ENCODE measurements at places on chromosomes 16 and 17.

GRCh38 chr16:56777482-56777881 is 47.6 kb downstream of the NUP93 start:
- DNase-seq = no peak

GRCh38 chr16:31083081-31083480 is 5.7 kb downstream of the PRSS53 start:
- DNase-seq = no peak

DNA sequence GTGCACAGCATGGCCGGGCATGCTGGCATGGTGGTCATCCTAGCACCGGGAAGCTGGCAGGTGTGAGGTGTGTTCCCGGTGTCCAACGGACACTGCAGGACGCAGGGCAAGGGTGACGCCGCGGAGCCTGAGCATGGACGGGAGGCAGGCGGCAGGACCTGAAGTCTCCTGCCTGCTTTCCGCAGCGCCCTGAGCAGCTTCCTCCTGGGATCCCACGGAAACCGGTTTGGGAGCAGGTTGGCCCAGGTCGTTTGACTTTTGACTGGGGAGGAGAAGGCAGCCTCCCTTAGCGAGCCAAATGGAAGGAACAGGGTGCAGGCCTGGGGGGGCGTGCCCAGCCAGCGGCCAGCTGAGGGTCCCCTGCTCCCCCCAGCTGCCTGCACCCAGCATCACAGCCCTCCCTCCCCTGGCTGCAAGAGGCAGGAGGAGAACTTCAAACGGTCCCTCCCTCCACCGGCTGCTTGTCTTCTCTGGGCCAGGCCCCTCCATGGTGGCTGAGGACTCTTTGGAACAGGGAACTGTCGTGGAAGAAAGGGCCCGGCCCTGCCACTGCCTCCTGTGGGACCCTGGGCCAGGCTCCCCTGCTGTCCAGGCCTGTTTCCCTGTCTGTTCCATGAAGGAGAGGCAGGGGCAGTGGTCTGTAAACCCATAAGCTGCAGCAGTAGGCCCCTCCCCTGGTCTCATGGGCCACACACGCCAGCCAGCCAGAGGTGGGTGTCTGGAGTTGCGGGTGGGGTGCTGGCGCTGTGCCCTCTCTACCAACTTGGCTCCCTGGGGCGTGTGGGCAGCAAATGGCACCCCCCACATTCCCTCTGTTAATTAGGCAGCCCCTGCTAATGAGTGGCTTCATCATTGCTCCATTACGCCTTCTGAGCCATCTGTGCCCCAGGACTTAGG is 7.8 kb upstream of the ADGRG1 start:
- DNase-seq = no peak

- no peak for DNase-seq
Measured at GRCh38 chr17:17752821-17753321, 71.6 kb downstream of the RAI1 start.

GRCh38 chr17:7444682-7445618 is at the start of gene CHRNB1:
Gene CHRNB1 (plus strand): TSS chr17:7445061. CDS start chr17:7445128, 67 bp downstream.
- peak; percentile 61 for DNase-seq

DNA sequence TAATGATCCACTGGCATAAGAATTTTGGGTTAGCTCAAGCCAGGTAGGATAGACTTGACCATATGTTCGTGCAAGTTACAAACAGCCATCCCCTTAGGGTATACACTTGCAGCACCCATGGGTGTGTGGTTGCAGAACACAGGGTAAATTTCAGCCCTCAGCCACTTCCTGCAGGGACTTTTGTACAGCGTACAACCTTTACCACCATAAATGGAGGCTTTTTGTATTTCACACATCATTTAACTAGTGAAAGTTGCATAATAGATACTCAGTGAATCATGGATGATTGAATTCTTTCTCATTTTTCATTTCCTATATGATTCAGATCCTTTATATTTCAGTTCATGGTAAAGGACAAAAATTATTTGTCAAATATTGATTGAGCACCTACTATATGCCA is 473.9 kb downstream of the CDH13 start:
- peak; percentile 26 for DNase-seq

GRCh38 chr16:67490335-67491096 is 7.2 kb upstream of the AGRP start:
- DNase-seq = no peak

DNA sequence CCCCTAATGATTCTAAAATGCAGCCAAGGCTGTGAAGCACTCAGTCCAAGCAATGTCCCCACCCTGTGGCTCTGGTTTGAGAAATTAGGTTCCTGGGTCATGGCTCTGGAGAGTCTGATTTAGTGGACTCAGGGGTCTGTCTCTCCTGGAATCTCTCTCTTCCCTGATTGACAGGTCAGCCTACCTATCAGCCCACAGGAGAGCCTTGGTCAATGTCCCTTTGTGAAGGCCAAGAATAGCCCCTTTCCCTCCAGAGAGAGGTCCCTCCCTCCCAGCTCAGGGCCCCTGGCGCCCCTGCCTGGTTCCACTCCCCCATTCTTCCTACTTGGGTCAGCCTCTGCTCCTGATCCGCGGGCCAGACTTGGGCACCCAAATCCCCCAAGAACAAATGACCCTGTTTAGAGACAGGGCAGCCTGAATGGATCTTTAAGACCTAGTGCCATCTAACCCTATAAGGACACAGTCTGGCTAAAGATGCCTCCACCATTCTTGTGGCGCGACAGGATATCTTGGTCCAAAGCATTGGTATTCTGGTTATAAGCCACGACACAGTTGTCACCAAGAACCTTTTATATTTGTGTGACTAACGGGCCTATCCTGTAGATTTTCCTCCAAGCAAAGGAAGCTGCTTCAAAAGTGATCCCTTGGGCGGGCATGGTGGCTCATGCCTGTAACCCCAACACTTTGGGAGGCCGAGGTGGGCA is 38.3 kb upstream of the PRSS54 start:
- peak; percentile 12 for DNase-seq

DNA sequence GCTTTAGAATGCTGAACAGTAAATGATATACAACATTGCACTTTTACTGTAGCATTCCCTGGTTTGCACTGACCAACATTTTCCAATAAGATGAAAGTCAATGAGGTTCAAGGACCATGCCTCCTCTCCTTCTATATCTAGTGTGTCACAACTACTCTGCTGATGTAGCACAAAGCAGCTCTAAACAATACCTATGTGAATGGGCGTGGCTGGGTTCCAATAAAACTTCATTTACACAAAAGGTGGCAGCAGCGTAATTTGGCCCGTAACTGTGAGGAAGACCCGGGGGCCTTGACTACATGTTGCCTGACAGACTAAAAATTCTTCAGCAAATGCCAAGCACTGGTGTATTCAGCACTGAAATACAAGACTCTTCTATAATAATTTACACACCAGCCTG is 6.5 kb downstream of the SRP68 start:
- no peak for DNase-seq

DNA sequence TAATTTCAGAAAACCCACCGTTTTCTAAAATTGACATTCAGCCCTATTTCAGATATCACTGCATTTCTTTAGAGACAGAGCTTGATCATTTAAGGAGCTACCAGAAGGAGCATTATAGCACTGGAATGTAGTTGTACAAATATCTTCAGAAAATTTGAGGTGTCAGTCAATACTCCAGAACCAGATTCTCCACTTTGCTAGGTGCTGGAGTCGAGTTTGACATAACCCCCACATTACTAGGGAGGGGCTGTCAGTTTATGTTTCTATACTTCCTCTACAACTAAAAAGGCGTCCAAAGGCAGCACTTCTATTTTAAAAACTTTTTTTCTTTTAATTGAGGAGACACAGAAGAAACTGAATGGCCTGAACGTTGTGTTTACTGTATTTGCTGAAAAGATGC is 892 bp upstream of the KIAA0513 start:
- DNase-seq = no peak

DNA sequence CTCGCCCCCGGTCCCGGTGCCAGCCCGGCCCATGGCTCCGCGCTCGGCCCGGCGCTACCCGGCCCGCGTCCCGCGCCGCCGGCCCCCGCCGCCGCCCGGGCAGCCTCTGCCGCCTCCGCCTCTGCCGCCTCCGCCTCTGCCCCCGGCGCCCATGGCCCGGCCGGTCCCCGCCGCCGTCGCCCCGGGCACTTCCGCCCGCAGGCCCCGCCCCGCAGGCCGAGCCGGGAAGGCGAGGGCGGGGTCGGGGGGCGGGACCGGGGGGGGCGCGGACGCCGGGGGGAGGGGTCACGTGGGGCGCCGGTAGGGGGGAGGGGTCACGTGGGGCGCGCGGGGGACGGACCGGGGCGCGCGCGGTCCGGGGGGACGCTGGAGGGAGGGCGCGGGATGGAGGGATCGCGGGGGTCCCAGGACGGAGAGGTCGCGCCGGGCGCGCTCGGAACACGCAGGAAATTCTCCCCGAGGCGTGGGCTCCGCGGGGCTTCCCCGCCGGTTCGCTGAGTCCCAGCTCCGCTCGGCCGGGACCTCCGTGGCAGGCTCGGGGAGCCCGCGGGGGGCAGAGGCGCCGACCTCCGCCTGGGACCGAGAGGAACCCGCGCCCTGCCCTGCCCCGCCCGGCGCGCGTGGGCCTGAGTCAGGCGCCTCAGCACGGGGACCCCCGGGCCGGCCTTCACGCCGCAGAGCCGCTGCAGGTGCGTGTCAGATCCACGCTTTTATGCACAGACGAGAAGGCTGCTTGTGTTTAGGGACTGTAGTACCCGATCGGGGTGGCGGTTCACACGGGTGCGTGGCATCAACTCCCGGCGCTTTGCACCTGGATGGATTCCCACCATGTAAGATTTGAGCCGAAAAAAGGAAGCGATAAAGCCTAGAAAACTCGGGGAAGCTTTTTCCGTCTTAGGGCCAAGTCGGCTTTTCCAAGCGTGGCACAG is at the start of gene PGAP6:
TSS of gene PGAP6 (minus strand) at position 190 of the 929 bp plus-strand sequence. CDS start at position 33, 157 bp downstream.
- peak; percentile 34 for DNase-seq

- DNase-seq = no peak
Measured at GRCh38 chr17:45101546-45101882, 30.8 kb downstream of the PLCD3 start.

DNA sequence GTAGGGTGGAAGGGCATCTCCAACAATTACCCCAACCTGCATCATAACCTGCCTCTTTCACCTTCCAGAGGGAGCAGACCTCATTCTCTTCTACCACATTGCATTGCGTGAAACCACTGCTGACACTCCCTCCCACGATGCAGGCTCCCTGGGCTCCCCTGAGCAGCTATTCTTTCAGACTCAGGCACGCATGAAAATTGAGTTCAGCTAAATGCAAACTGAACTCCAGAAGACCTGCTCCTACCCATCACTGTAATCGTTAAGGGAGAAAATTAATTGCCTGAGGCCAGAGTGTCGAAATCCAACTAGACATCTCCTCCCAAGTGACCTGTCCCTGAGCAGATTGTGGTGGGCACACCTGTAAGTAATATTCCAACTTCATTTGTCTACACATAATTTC is 186.0 kb downstream of the GRIN2A start:
- DNase-seq = peak; percentile 58

GRCh38 chr17:13640551-13640950 is 38.8 kb upstream of the HS3ST3A1 start:
- DNase-seq = no peak

- peak; percentile 40 for DNase-seq
Measured at GRCh38 chr17:46865100-46865499, 13.7 kb downstream of the WNT9B start.

DNA sequence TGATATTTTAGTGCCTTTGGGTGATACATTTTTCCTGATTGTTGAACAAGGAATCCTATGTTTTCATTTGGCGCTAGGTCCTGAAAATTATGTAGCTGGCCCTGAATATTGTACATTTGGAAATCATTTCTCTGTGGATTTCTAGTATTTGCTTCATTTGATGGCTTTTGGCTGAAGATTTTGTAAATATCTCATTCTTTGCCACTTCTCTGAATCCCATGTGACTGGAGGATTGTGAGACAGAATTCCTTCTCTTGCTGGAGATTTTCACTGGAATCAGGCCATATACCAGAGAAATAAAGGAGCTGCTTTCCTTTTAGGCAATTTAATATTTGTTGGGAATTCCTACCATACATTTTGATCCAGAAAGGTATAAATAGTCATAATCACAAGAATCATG is 8.6 kb downstream of the KRT28 start:
- no peak for DNase-seq

DNA sequence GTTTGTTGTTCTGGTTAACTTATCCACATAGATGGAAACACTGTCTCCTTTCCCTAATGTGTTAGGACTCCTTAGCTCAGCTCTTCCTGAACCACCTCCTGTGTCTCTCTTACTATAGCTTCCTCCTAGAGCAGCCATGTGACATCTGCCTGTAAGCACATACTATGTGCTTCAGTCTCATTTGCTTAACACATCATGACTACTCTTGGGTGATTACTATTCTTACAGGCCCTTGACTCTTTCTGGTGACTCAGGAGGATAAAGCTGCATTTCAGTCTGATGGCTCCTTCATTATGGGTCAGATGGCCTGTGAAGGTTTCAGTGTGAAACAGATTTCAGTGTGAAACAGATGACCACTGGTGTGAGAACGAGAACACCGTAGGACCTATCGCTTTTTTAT is 320 bp upstream of the KRTAP4-2 start:
- DNase-seq = peak; percentile 48

- peak; percentile 65 for DNase-seq
Measured at GRCh38 chr17:2084766-2085647, 30.1 kb downstream of the HIC1 start.

DNA sequence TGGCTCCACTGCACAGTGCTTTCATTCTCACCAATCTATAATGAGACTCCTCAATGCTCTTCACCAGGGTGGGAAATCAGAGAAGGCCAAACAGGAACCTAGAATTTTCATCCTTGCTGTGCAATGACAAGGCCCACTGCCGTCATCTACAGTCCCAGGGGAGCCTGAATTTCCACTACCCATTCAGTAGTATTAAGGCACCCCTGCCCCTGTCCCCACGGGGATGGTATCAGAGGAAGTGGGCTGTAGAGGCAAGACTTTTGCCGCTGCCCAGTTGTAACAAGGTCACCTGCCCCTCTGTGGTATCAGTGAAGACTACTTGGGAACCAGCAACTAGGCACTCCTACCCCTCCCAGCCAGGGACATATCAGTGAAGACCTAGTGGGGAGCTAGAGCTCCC is 104.5 kb downstream of the C16orf78 start:
- no peak for DNase-seq

DNA sequence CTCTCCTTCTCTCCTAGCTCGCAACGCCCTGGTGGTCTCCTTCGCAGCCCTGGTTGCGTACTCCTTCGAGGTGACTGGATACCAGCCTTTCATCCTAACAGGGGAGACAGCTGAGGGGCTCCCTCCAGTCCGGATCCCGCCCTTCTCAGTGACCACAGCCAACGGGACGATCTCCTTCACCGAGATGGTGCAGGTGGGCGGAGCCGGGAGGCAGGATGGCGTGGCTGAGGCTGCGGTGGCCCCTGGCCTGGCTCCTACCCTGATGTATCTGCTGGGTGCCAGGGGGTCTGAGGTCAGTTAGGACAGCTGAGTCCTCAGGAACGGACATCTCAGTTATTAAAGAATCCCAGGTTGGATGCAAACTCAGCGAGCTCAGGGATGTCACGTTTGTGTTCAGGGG is 16.7 kb downstream of the SLC26A11 start:
- no peak for DNase-seq

DNA sequence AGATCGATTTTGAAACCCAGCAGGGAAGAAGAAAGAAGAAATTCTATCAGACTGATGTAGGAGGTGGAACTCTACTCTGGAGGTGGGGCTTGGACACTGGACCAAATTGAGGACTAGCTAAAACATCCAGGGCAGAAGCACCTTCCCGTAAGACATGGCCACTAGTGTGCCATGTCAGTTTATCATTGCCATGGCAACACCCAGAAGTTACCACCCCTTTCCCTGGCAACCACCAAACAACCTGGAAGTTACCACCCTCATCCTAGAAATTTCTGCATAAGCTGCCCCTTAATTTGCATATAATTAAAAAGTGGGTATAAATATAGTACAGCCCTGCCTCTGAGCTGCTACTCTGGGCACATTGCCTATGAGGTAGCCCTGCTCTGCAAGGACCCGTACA is 66.7 kb downstream of the NACA2 start:
- peak; percentile 34 for DNase-seq

GRCh38 chr17:60599220-60599619 is 773 bp upstream of the PPM1D start:
- no peak for DNase-seq

Measured in M059J (cell line).